Skin of body (tissue), 3 donors: ENCODE measurements at places on chromosomes 12 and 14.

- no peak for DNase-seq
These were observed 105.2 kb downstream of the FGD4 start for GRCh38 chr12:32504591-32504990.

- DNase-seq, result peak; percentile 74
These were observed 4.9 kb upstream of the MTA1 start for GRCh38 chr14:105414456-105415371.

GRCh38 chr12:106090591-106091445 is 47.9 kb downstream of the NUAK1 start:
- DNase-seq, result no peak

DNA sequence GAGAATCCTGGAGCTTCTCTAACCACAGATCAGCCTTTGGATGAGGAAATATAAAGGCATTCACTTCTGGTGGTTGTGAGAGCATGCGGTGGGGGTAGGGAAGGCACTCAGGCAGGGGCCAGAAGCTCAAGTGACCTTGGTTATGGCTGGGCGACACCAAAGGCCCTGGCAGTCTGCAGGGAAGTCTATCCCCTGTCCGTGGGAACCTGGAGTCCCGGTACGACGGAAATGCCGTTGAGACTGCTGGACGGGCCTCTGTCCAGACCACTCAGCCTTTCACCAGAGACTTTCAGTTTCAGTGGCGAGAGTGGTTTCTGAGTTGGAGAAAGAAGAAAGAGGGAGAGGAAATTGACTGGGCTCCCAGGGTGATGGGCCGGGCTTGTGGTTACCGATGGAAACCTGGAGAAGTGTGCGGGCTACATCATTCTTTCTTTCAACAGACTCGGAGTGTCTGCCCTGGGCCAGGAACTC is 20.9 kb downstream of the ISCA2 start:
- no peak for DNase-seq

DNA sequence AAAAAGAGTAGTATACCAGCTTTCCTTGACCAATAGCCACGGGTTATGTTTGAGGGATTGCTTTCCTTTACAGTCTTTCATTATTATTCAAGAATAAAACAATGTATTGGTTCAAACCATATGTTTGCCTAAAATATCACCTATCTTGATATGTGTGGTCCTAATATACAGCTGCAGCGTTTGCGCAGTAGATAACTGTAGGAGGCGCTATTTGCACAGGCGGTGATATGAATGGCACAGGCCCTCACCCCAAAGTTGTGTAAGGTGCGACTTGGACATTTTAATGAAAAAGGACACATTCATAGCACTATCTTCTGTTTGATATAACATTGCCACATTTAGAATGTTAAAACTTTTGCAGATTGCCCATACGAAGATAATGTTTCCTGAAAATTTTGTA is 298.4 kb downstream of the TRHDE start:
- no peak for DNase-seq

DNA sequence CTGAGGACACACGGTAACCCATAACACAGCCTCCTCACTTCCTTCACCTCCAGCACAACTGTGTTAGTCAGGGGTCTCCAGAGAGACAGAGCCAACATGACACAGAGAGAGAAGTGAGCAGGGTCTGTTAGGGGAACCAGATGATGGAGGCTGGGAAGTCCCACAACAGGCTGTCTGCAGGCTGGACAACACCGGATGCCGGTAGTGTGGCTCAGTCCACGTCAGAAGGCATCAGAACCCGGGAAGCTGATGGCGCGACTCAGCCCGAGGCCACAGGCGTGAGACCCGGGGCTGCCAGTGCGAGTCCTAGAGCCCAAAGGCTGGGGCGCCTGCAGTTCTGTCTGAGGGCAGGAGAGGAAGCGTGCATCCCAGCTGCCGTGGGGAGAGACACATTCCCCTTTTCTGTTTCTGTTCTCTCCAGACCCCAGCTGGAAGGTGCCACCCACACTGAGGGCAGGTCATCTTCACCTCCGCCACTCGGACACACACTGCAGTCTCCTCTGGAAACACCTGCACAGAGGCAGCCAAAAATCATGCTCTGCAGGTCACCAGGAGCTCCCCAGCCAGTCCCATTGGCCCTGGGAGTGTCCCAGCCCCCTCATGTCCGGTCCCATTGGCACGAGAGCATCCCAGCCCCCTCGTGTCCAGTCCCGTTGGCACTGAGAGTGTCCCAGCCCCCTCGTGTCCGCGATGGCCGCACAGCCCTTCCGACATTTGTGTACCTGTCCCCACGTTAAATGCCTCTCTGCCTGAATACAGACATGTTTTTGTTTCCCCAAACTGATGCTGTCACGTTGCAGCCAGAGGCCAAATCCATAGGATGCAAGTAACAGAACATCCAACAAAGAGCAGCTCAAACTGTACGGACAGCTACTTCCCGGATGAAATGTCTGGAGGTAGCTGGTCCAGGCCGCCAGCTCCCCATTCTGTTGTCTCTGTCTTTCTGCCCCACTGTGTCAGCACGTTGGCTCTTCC is 7.9 kb upstream of the FBRSL1 start:
- DNase-seq, result no peak

- DNase-seq, result no peak
These were observed 1.2 kb downstream of the CNOT2 start for GRCh38 chr12:70244409-70244808.

- no peak for DNase-seq
These were observed 881 bp downstream of the PYGL start for GRCh38 chr14:50943261-50943942.
